ENCODE measurements at places on chromosomes 2 and 18. TPM values are rescaled to one million over a fixed set of nuclear protein-coding genes. Genes with fewer than 3 reads are reported as not detected.

IWS1 gene
- total RNA-seq, result 36.2 TPM

GDF7 gene
- 0.09 TPM for total RNA-seq

RBMS1 gene
- total RNA-seq, result 58.5 TPM

LNPK gene
- 10.6 TPM for total RNA-seq

MXD1 gene
- total RNA-seq, result 2.2 TPM

DLX1 gene
- 3.2 TPM for total RNA-seq

CD226 gene
- 0.23 TPM for total RNA-seq

LRRC30 gene
- total RNA-seq, result not detected

CARF gene
- 0.54 TPM for total RNA-seq

CROCC2 gene
- total RNA-seq, result not detected

ARHGAP15 gene
- total RNA-seq, result not detected

ENOSF1 gene
- total RNA-seq, result 26.3 TPM

TLX2 gene
- 0.48 TPM for total RNA-seq

GAREM1 gene
- total RNA-seq, result 4.3 TPM

FAM124B gene
- not detected for total RNA-seq

FTCDNL1 gene
- total RNA-seq, result 2.8 TPM

CDH19 gene
- 0.97 TPM for total RNA-seq

PROC gene
- 5.6 TPM for total RNA-seq

Data from A549 treated with Mapracorat at 1 μM for 4 hours (cell line).